ENCODE measurements at places on chromosomes 3 and 15. TPM values are rescaled to one million over a fixed set of nuclear protein-coding genes. Genes with fewer than 3 reads are reported as not detected.
A peak's percentile ranks its signal among the peaks of the same experiment; 100 is the strongest.

GRCh38 chr15:80567721-80568157, 127.4 kb upstream of the ABHD17C start:
- peak; percentile 39 for DNase-seq

DNA sequence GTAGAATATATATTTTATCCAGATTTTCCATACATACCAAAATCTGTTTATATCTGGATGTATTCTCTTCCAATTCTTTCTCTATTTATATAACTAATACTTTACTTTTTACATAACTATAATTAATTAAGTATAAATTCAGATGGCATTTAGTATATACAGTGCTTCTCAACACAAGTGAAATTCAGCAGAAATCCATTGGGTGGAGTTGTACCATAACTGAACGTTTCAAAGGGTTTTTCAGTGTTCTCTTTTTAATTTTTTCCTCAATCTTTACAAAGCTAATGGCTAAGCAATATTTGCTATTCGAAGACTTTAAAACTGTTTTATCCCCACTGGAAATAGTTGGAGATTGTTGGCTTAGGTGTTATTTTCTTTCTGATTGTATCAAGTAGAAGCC, 13.9 kb upstream of the ZBBX start:
- no peak for DNase-seq

DNA sequence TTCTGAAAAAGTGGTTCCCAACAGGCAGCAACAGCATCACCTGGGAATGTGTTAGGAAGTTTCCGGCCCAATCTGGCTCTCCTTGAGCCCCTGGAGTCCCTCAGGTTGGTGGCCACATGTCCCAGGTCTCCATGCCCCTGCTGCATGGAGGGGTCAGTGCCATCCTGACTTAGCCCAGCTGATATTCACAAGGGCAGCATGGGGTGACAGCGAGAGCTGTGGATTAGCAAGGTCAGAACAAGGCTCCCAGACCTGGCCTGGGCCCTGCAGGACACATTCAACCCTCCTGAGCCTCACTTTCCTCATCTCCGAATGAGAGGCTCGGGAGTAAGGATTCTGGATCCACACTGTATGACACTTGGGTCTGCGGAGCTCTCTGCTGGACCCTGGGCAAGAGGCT, 243.8 kb upstream of the TLE3 start:
- no peak for DNase-seq

DNA sequence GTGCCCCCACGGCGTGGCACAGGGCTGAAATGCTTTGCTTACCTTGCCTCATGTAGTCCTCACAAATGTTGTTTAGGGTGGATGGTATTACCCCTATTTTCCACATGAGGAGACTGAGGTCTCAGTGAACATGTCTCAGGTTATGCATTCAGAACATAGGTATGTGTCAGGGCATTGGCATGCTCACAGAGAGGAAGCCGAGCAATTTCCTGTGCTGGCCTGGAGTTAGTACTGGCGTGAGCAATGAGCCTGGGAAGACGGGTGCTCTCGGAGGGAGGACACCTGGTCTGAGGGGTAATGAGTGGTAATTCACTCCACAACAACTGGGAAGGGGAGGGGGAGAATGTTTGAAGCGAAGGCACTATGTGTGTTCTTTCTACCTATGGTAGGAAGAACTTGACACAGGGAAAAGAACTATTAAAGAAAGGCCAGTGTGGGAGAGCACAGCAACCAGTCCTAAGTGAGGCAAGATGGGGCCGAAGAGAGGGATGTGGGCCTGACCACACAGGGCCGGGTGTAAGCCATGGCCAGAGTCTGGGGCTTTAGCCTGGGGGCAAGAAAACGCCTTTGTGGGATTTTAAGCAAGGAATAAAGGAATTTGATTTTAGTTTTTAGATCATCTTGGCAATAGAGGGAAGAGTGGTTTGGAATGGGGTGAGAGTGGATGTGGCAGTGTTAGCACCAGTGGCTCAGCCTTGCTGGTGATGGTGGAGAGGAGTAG, 4.9 kb upstream of the FAM131A start:
- no peak for DNase-seq

GRCh38 chr15:55758580-55758986, 15.6 kb upstream of the PRTG start:
- DNase-seq, result no peak

PEX5L gene
- total RNA-seq, result not detected

SNTN gene
- not detected for total RNA-seq

CFAP161 gene
- total RNA-seq, result not detected

XCR1 gene
- total RNA-seq, result not detected

Data from activated CD4-positive, alpha-beta T cell treated with anti-CD3 and anti-CD28 coated beads for 36 hours (primary cell).